ENCODE measurements at places on chromosomes 1 and 21. TPM values are rescaled to one million over a fixed set of nuclear protein-coding genes. Genes with fewer than 3 reads are reported as not detected.

Gene MXRA8
- total RNA-seq = not detected

Gene PRAMEF27
- total RNA-seq = not detected

Gene REN
- total RNA-seq = not detected

Gene S100A14
- 106 TPM for total RNA-seq

Gene MIXL1
- not detected for total RNA-seq

Gene LRRC39
- total RNA-seq = 0.88 TPM

- DNase-seq = no peak
Measured at GRCh38 chr1:113999799-114000198, 20.5 kb downstream of the OLFML3 start.

DNA sequence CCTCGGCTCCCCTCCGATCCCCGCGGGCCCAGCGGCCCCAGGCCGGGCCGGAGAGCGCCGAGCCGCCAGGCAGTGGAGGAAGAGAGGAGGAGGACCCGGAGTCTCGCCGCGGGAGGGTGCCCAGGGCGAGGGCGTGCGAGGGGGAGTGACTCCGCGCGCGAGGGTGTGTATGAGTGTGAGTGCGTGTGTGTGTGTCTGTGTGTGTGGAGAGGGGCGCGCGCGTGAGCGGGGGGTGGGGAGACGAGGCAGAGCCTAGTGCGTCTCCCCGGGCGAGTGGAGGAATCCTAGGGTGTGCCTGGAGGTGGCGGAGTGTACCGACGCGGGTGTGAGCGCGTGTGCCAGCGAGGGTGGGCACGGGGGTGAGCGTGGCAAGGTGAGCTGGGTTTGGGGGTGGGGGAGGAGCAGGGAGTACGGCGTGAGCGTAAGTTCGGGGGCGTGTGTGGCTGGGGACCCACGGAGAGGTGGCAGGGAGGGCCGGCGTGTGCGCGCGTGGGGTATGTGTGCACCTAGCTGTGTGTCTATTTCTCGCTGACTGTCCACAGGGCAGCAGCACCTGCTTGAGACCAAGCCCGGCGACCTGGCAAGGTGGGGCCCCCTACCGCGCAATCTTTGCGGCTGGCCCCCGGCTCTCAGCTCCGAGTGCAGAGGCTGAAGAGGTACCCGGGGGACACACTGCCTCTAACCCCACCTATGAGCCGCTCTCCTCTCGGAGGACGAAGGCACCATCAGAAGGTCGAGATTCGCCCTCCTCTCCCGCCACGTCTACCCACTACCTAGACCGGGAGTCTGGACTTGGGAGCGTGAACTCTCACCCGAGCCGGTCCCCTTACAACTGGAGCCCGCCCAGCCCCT is 784 bp upstream of the KCND3 start:
- DNase-seq = peak; percentile 2

DNA sequence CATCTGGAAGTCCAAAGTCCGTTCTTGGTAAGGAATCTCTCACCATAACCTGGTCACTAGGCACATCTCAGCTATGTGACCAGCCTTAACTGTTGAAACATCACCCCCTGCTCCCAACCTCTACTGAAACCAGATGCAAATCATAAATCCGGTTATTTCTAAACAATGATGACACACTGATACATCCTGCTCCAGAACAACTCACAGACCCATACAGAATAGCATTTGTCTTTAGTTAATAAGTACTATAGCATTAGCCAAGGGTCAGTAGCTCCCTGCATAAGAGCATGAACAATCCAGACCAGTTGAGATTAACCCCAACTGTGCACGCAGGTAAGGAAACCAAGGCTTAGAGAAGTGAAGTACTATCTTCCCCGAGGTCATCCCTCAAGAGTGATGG is 38.0 kb upstream of the KCTD3 start:
- DNase-seq = no peak

DNA sequence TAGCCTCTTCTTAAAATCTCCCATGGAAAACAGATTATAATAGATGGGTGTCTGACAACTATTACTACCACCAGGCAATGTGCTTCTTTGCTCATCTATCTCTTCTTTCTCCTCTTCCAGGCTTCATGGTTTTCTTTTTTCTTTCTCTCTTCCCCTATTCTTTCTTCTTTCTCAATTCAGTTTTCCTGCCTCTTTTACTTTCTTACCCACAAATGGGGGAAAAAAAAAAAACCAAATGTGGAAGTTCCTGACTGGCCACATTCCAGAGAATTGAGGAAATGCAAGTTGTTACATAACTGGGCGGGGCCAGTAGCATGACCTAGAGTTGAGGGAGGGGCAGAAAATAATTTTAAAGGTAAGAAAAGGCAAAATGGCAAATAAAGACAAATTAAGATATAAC is 10.9 kb upstream of the SMG7 start:
- peak; percentile 83 for DNase-seq

- DNase-seq = no peak
Measured at GRCh38 chr21:35575280-35575915, 484.9 kb downstream of the SETD4 start.

- peak; percentile 12 for DNase-seq
Measured at GRCh38 chr21:45950740-45951515, 30.6 kb upstream of the COL6A1 start.

- peak; percentile 94 for DNase-seq
Measured at GRCh38 chr21:31559368-31560119, 99.9 kb upstream of the SOD1 start.

DNA sequence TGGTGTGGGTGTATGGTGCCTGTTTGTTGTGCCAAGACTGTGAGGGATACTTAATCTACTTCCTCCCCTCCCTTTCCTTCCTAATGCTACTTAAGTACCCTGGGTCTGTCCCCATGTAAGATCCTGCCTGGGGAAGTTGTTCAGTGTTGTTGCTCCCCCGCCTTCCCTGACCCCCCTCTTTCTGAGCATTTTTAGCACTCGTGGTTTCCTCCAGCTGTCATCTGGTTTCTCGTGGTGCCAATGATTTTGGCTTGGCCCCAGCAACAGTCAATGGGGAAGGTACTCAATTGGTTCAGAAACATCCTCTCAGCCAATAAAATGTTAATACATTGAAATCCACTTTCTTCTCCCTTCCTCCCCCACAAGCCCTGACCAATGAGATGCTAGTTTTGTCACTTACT is 8.0 kb upstream of the B4GALT3 start:
- no peak for DNase-seq

All from Calu3 (cell line).